ENCODE measurements at places on chromosomes 11 and 22.

- no peak for DNase-seq
Measured at GRCh38 chr22:26568207-26568706, 21.7 kb downstream of the TPST2 start.

GRCh38 chr22:19097518-19097917 is 24.7 kb downstream of the DGCR2 start:
- no peak for DNase-seq

DNA sequence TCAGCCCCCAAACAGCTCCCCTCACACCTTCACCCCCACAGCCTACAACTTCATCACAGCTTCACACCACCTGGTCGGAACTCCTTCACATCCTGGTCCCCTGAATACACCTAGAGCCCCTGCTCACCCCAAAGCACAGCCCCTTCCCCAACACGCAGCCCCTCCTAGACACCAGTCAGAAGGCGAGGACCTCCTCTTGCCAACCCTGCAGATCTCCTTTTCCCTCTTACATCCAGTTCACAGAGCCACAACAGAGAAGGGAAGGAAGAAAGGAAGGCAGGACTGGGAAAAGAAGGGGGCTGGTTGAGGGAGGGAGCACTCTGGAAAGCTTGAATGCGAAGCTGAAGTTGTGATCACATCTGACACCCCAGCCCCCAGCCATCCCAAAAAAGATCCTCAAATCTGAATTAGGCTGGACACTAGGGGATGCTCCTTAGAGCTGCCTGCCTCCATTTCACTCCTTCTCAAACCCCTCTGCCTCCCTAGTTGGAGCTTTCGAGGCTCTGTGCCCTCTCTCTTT is 629 bp downstream of the CCKBR start:
- no peak for DNase-seq

- no peak for DNase-seq
Measured at GRCh38 chr11:88337987-88338668, 592 bp upstream of the CTSC start.

GRCh38 chr11:82174610-82175009 is 559.1 kb downstream of the FAM181B start:
- DNase-seq, result no peak

- no peak for DNase-seq
Measured at GRCh38 chr11:34602245-34602644, 18.6 kb upstream of the EHF start.

GRCh38 chr11:62461740-62462507 is 43.1 kb downstream of the SCGB1A1 start:
- DNase-seq, result no peak

GRCh38 chr11:122265981-122266380 is 150.0 kb upstream of the BLID start:
- DNase-seq, result no peak

- no peak for DNase-seq
Measured at GRCh38 chr11:46338988-46339666, 8.1 kb upstream of the DGKZ start.

DNA sequence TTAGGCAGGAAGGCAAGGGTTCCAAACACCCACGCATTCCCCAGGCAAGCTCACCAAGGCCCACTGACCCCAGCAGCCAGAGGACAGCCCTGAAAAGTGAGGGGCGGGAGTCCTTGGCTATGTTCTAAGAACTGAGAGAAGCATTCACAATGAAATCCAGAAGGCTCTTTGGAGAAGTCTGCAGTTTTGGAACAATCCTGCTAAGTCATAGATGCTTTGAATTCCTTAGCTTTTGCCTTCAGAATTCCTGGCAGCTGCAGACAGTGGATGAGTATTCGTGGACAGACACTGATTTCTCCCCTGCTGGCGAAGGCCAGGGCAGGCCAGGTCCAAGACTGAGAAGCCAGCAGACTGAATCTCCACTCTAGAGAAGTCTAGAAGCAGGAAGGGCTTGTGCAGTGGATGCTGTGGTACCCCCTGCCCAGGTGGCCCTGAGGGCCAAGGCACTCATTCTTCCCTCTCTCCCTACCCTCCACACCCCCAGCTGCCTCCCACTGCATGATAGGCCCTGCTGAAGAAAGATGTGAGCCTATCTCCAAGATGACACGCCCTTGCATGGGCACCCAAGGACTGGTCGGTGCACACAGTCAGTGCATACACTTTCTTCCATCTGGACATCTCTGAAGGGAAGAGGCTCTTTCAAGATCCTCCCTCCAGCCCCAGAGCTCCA is 133.2 kb upstream of the TEAD1 start:
- DNase-seq, result no peak

DNA sequence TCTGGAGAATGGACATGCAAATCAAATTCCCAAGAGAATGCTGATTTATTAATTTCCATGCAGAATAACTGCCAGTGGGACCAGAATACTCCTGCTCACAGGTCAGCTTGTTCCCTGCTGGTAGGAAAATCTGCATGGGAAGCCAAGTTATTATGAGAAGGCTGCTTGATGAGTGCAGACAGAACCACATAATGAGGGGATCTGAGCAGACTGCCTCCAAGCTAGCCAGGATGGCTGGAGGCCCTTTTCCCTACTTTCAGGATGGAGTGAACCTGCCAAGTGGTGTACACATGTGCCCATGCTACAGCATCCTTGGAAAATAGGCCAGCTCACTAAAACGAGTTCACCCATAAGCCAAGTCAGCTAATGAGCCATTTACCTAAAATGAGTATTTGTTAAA is 55.2 kb upstream of the ZBED5 start:
- no peak for DNase-seq
